Karpas-422 (cell line): ENCODE measurements at places on chromosomes 1 and 21.

DNA sequence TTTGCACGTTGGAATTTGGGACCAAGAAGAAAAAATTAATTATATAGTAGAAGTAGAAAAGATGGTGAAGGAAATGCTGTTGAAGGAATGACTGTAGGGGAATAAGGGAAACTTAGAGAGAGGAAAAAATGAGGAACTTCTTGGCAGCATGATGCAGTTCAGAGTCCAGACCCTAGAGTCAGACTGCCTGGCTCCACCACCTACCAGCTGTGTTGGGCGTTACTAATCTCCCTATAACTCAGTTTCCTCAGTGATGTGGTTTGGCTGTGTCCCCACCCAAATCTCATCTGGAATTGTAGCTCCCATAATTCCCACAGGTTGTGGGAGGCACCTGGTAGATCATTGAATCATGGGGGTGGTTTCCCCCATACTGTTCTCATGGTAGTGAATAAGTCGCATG lies 1.3 kb upstream of the SELP start:
- H3K4me1 ChIP-seq: no peaks in the 10 kb centered on the region
- no peaks in the 10 kb centered on the region for H3K36me3 ChIP-seq
- H3K27me3 ChIP-seq: no peaks in the 10 kb centered on the region

- H3K36me3 ChIP-seq: no peaks in the 10 kb centered on the region
- H3K4me3 ChIP-seq: no peak overlapping the region
- no peak for DNase-seq
- no peak overlapping the region for H3K27ac ChIP-seq
- no peaks in the 10 kb centered on the region for H3K27me3 ChIP-seq
Measured at GRCh38 chr1:107145637-107146036, 4.8 kb downstream of the NTNG1 start.

DNA sequence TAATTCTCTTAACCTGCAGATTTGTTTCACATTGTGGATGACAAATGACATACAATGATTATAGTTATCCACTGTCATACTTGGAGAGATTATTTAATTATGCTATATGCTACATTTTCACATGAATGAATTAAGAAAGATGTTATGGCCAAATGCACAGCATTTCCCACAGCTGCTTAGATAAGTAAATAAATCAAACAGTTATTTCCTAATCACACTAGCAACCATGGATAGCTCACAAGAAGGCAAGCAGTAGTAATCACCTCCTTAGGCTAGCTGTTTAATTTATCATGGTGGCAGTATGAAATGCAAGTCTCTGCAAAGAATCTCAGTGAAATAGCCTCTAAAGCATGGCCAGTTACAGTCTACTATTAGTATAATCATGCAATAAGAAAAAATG lies 1581.5 kb downstream of the NCAM2 start:
- H3K4me1 ChIP-seq: no peaks in the 10 kb centered on the region
- H3K4me3 ChIP-seq: no peak overlapping the region
- DNase-seq: no peak

DNA sequence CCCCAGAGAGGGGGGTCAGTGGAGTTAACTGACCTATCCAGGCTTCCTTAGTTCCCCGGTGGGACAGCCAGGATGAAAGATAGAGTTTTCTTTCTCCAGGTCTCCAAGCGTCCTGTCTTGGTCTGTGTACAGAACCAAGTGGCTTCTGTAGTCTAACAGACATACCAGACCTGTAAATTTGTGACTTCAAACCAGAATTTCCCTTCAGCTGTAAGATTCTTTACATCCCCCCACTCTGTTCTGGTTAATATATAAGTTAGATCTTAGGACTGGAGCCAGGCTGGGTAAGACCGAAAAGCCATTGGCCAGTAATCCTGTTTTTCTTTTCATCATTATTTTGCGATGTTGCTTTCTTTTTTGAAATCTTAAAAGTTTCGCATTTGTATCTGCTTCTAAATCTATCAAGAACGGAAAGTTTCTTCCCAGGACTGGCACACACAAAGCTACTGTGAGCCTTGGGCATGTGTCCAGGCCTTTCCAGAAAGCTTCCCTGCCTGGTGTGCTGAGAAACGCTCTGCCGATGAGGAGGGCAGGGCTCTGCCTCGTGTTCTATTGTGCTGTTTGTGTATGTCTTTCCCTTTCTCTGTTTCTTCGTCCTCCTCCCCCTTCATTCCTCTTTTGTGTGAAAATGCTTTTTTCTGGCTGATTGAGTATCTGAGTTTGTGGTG lies 72.3 kb downstream of the RGL1 start:
- no peak overlapping the region for H3K27ac ChIP-seq
- no peaks in the 10 kb centered on the region for H3K4me1 ChIP-seq
- H3K27me3 ChIP-seq: no peaks in the 10 kb centered on the region
- no peak overlapping the region for H3K4me3 ChIP-seq
- no peak for DNase-seq
- H3K36me3 ChIP-seq: no peaks in the 10 kb centered on the region

DNA sequence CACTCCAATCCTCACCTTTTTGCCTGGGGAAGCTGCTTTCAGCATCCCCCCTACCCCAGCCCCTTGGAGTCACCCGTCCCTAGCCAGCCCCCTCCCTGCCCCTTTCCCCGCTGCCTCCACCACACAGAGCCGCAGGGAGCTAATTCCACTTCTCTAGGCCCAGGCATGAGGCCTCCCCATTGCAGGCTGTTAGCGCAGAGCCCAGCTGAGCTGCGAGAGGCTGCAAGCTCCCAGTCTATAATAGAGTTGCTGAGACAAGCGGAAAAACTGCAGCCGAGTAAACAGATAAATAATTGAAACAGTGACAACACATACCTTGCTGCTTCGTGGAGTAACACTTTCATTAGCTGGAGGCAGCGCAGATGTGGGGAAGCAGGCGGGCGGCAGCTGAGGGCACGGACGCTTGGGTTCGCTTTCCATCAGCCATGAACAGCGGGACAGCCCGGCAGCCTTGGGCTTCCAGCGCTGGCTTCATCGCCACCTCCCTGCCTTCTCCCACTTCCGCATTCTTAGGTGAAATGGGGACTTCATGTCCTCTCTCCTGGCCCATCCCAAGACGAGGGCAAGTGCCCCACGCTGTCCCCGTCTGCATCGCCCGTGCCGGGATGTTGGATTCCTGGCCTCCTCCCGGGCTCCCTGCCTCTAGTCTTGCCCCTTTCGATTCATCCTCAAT lies 183.3 kb downstream of the IGSF21 start:
- H3K4me1 ChIP-seq: peaks cover 23% of the 10 kb centered on the region
- no peaks in the 10 kb centered on the region; the same call in 1 of the 2 replicates for H3K27me3 ChIP-seq
- DNase-seq: no peak
- no peaks in the 10 kb centered on the region for H3K36me3 ChIP-seq
- no peak overlapping the region for H3K27ac ChIP-seq

GRCh38 chr1:47441450-47442106 lies 3.7 kb downstream of the FOXD2 start:
- DNase-seq: no peak
- H3K4me1 ChIP-seq: peaks cover 13% of the 10 kb centered on the region
- no peaks in the 10 kb centered on the region for H3K27me3 ChIP-seq
- H3K36me3 ChIP-seq: no peaks in the 10 kb centered on the region
- no peak overlapping the region for H3K27ac ChIP-seq
- H3K4me3 ChIP-seq: no peak overlapping the region

DNA sequence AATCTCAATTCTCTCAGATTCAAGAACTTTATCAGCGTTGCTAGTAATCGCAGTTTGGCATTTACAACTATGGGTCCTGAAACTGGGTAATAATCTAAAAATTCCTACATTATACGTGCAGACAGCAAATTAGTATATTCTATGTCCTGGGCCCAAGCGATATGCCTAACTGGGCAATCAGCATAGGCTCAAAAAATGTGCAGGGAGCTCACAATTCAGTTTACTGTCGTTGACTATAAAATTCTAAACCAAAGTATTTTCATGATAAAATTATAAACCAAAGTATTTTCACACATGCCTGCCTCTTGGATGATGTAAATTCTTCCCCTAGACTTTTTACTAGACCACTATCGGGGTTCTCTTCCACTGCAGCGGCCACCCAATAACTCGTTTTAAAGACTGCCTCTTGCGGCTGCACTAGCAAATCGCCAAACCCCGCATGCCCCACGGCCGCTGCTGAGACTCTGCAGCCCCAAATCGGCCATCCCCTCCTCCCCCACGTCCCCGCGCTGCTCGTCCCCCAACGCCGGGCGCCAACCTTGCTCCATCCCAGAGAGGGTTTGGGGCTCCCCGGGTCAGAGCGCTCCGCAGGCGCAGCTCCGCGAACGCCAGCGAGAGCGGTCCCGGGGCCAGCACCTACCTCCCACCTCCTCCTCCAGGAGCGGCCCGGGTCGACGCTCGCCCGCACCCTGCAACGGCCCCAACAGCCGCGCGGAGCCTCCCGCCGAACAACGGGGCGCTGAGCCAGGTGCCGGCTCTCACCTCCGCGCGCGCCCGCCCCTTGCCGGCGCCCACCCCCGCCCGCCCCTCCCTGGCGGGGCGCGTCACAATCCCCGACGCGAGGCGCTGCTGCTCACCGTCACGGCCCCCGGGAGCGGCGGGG lies 506 bp downstream of the SSX2IP start:
- peak; percentile 80 for DNase-seq
- 0 out of 2 replicates have a peak, but pooled peaks cover 2% of the 10 kb centered on the region for H3K36me3 ChIP-seq
- H3K4me1 ChIP-seq: peaks cover 60% of the 10 kb centered on the region
- H3K27me3 ChIP-seq: no peaks in the 10 kb centered on the region
- H3K4me3 ChIP-seq: peak overlapping the region; percentile 90

- no peaks in the 10 kb centered on the region for H3K4me1 ChIP-seq
- no peaks in the 10 kb centered on the region for H3K36me3 ChIP-seq
- no peak overlapping the region for H3K27ac ChIP-seq
- DNase-seq: no peak
- no peak overlapping the region for H3K4me3 ChIP-seq
- H3K27me3 ChIP-seq: no peaks in the 10 kb centered on the region
Measured at GRCh38 chr1:182086620-182087019, 25.1 kb upstream of the ZNF648 start.

GRCh38 chr1:39872698-39873097 lies 10.6 kb downstream of the TRIT1 start:
- H3K4me3 ChIP-seq: no peak overlapping the region
- no peaks in the 10 kb centered on the region for H3K27me3 ChIP-seq
- H3K27ac ChIP-seq: no peak overlapping the region
- H3K4me1 ChIP-seq: peaks cover 18% of the 10 kb centered on the region

GRCh38 chr1:24504560-24504959 lies 1.9 kb downstream of the RCAN3 start:
- no peak overlapping the region for H3K4me3 ChIP-seq
- H3K4me1 ChIP-seq: peaks cover 17% of the 10 kb centered on the region
- H3K27ac ChIP-seq: no peak overlapping the region
- H3K27me3 ChIP-seq: no peaks in the 10 kb centered on the region
- no peaks in the 10 kb centered on the region for H3K36me3 ChIP-seq
- no peak for DNase-seq

- H3K27me3 ChIP-seq: no peaks in the 10 kb centered on the region
- no peak overlapping the region for H3K27ac ChIP-seq
- no peaks in the 10 kb centered on the region for H3K4me1 ChIP-seq
- DNase-seq: no peak
Measured at GRCh38 chr1:227285745-227286144, 32.5 kb downstream of the CDC42BPA start.

- H3K27ac ChIP-seq: no peak overlapping the region
- peaks cover 13% of the 10 kb centered on the region for H3K4me1 ChIP-seq
- no peaks in the 10 kb centered on the region for H3K36me3 ChIP-seq
- peak; percentile 36 for DNase-seq
Measured at GRCh38 chr1:35655196-35655595, 13.9 kb upstream of the PSMB2 start.

DNA sequence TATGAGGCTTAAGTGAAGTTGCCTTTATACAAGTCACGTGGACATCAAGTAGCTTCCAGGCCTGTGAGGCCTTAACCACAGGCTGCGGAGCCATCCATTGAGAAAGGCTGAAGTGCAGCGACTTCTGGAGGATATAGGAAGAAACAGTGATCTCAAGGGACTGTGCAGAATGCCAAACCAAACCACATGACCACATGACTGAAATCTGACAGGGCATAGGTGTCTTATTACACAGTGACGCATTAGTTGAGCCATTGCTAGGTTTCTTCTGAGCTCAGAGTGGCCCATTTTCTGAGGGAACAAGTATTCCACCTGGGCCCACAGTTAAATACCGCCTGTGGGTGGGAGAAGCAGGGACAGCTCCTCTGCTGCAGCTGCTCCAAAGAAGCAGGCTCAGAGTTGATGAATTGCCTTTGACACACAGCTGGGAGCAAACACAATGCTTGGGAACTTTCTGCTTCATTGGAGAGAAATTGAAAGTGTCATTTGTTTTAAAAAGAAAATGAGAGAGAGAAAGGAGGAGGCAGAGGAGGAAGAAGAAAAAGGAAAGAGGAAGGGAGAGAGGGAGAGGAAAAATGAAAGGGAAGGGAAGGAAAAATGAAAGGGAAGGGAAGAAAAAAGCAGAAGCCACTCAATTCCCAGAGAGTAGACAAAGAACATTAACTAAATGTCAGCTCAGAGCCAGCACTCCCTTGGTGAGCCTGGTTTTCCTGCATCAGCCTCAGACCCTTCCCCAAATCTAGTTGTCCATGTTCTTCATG lies 94.4 kb downstream of the COLGALT2 start:
- no peaks in the 10 kb centered on the region for H3K36me3 ChIP-seq
- H3K4me3 ChIP-seq: no peak overlapping the region
- H3K27me3 ChIP-seq: no peaks in the 10 kb centered on the region
- no peak overlapping the region for H3K27ac ChIP-seq
- peak; percentile 44 for DNase-seq

- no peak overlapping the region for H3K27ac ChIP-seq
- no peaks in the 10 kb centered on the region for H3K36me3 ChIP-seq
- no peak for DNase-seq
- no peaks in the 10 kb centered on the region for H3K27me3 ChIP-seq
- no peaks in the 10 kb centered on the region for H3K4me1 ChIP-seq
Measured at GRCh38 chr1:193562121-193562520, 375.7 kb upstream of the B3GALT2 start.

DNA sequence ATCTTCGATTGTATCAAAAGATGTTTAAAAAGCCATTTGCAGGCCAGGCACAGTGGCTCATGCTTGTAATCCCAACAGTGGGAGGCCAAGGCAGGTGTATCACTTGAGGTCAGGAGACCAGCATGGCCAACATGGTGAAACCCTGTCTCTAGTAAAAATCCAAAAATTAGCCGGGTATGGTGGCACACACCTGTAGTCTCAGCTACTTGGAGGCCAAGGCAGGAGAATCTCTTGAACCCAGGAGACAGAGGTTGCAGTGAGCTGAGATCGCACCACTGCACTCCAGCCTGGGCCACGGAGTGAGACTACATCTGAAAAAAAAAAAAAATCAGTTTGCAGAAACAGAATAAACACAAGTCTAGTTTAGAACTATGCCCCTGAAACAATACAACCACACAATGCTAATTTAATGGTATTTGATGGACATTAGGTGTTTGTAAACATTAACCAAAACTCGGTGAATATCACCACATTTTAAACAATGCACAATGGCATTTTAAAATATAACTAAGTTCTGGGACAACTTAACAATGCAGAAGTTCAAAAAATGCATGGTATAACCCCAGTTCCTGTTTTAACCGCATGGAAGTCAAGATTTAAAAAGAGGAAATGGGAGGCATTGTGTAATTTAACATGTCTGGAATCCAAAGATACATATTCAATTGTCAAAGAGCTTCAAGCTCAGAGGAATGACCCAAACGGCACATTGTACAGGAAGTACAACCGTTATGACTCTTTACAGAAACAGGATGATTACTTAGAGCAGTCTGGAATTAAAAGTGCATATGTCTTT lies 7.1 kb upstream of the PTTG1IP start:
- H3K4me1 ChIP-seq: peaks cover 35% of the 10 kb centered on the region
- no peak overlapping the region for H3K4me3 ChIP-seq

- H3K4me1 ChIP-seq: no peaks in the 10 kb centered on the region
- H3K4me3 ChIP-seq: no peak overlapping the region
- H3K36me3 ChIP-seq: no peaks in the 10 kb centered on the region
- no peak for DNase-seq
- H3K27me3 ChIP-seq: no peaks in the 10 kb centered on the region
Measured at GRCh38 chr1:64133036-64133435, 70.4 kb upstream of the UBE2U start.

GRCh38 chr1:59143811-59144210 lies 153.1 kb upstream of the FGGY start:
- no peaks in the 10 kb centered on the region for H3K36me3 ChIP-seq
- H3K4me1 ChIP-seq: no peaks in the 10 kb centered on the region
- no peak for DNase-seq
- H3K27me3 ChIP-seq: no peaks in the 10 kb centered on the region
